Fibroblast of skin of right biceps (primary cell): ENCODE measurements at places on chromosomes 3 and 15.

DNA sequence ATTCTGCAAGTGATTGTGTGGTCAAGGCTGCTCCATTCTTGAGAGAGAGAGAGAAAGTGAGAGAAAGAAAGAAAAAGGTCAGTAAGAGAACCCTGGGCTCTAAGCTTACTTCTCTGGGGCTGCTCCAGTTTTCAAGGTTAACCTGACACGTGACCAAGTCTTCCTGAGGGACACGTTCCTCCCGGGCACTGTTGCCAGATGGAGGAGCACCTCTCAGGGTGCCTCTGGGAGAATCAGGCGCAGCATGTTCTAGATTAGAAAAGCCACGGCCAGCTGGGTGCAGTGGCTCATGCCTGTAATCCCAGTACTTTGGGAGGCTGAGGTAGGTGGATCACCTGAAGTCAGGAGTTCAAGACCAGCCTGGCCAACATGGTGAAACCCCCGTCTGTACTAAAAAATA, 60.8 kb downstream of the ITGA11 start:
- no peak for DNase-seq

DNA sequence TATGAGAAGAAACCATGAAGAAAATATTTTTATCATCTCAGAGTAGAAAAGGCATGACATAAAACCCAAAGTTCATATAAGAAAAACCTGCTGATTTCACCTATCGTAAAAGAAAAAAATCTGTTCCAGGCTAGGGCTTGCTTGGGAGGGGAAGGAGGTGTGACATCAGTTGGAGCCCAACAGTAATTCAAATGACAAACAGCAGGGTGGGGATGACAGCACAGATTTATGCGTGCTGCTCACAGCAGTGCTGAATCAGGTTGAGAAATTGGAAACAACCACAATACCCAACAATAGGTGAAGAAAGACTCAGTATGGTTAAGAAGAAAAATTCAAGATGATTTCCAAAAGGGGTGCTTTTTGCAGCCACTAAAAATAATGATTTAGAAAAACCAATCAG, 172.4 kb downstream of the PDE8A start:
- DNase-seq: no peak

DNA sequence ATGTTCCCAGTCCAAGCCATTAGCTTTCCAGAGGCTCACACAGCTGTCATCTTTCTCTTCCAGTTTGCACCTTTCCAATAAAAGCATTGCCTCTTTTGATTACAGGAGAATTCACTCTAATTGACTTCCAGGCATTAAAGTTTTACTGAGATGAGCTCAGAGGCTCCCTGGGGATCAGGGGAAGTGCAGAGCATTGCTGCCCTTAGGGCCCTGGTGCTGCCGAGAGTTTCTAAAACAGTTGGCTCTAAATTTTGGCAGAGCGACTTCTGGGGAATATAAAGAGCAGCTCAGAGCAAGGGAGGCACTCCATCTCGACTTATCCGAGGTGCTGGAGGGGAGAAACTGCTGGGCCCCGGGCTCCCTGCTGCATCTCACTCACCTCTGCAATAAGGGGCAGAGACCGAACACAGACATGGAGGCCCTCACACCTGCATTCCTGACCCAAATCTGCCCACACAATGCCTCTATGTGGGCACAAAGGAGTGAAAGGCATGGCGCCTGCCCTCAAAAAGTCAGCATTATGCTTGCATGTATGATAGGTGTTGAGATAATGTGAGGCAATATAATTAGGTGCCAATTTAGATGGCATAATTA, 61.7 kb downstream of the SCN11A start:
- no peak for DNase-seq

DNA sequence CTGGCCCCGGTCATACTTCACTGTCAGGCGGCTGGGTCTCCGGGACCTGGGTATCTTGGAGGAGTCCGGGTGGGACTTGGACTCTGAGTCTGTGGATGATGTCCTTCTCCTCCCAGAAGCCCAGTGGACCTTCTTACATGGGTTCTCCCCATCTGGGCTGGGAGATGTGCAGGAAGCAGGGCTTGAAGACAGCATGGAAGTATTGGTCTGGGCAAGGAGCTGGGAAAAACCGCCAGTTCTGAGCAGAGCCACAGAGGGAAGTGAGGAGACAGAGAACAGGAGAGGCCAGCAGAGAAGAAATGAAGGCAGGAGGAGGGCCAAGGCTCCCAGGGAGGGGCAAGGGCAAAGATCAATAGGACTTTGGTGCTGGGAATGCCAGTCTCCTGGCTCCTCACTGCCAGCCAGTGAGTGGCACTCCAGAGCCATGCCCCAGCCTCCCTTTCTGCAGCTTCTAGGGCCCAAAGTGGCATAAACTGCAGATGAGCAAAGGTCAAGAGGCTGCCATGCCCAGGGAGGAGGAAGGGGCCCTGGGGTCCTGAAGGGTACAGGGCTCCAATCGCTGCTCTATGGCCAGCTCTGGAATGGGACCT, at the start of gene PPP1R14D:
Gene PPP1R14D (minus strand): TSS at position 262 of the 590 bp plus-strand sequence. CDS start 67 bp downstream, at position 195.
- DNase-seq: no peak

DNA sequence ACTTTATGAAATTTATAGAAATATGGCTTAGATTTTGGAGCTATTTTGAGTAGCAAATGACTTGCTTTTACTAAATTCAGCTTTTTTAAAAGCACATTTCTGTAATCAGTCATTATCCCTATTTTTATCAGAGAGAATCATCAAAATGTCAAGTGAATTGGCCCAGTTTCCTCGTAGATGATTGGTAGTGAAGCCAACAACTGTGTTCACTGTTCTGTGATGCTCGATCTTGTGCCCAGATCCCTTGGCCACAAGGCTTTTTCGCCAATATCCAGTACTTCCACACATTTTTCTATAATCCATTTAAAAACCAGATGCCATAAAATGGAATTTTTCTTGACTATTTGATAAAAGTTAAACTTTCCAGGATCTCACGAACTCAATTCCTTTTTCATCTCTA, 336.5 kb downstream of the ZNF385D start:
- DNase-seq: no peak

GRCh38 chr3:128293930-128294329, 140.6 kb downstream of the EEFSEC start:
- no peak for DNase-seq

DNA sequence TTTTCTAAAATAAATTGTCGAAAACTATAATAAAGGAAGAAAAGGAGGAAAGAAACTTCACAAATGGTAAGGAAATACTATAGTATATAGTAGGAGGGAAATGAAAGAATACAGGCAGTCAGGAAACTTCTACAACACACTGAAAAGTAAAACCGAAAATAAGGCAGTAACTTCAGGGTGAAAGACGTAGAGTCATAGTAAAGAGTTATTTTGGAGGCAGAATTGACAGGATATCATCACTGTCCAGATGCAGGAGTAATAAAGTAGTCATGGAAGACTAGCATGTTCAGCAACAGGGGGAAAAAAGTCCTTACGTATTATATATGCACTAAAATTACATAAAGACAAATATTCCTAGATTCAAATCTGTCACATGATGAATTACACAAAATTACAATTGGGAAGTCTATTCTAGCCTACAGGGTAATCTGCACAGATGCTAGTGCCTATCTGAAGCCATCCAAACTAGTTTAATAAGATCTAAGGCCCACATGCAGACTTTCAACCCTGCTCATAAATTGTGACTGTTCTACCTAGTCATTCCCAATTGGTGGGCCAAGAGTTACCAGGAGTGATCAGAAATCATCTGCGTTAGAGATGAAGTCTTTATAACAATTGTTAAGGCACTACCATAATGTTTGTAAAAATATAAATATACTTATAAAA, 14.0 kb downstream of the VPS13C start:
- DNase-seq: no peak

GRCh38 chr3:57446318-57446841, 97.8 kb downstream of the DNAH12 start:
- peak; percentile 9 for DNase-seq

- DNase-seq: peak; percentile 44
Measured at GRCh38 chr15:83477172-83477807, 30.1 kb downstream of the SH3GL3 start.

- peak; percentile 26 for DNase-seq
Measured at GRCh38 chr15:48954538-48954937, 9.2 kb downstream of the SHC4 start.

- DNase-seq: peak; percentile 90
Measured at GRCh38 chr15:71752604-71753289, 57.6 kb upstream of the NR2E3 start.

GRCh38 chr3:195033531-195034091, 237.3 kb downstream of the XXYLT1 start:
- no peak for DNase-seq

DNA sequence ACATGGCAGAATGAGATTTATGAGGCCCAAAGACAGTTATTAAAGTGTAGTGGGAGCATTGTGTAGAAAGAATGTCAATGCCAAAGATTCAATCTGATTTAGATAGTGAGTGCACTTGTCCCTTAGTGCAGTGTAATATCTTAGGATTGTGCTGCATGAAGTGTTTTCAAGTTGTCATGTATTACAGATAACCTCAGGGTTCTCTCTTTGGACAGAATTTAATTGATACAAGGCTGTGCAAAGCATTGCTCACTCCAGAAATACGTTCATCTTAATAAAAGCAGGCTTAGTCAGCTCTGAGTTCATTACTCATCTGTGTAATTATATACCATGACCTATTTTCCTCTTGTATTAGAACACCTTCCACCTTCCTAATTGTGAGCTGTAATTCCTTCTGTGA, 16.0 kb upstream of the GPR171 start:
- DNase-seq: peak; percentile 95

GRCh38 chr15:59222906-59223550, 16.4 kb downstream of the LDHAL6B start:
- no peak for DNase-seq

GRCh38 chr3:143360244-143360643, 240.7 kb downstream of the CHST2 start:
- DNase-seq: no peak

- DNase-seq: no peak
Measured at GRCh38 chr3:29245441-29245840, 35.4 kb upstream of the RBMS3 start.

GRCh38 chr15:49758456-49758855, 137.6 kb downstream of the DTWD1 start:
- no peak for DNase-seq

DNA sequence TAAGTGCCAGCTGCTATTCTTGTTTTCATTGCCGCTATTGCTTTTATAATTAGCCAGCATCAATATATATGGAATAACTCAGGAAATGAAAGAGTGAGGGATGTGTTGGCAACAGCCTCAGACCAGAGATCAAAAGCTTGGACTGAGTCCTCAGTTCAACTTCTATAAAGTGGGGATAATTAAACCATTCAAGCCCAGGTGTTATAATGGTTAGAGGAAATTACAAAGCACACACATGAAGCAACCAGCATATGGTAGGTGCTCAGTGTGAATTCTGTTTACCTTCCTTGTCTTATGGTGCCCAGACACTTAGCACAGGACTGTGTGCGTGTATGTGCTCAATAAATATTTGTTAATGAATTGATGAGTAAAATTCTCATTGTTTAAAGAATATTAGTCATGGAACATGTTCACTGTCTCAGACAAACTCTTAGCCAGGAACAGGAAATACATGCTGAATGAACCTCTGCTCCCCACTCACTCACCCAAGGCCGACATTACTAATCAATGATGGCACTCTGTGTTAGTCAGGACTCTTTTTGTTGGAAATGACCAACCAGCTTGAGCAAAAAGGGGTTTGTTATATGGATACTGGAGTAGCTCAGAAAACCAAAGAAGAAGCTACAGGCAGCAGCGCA, 16.7 kb upstream of the CCDC174 start:
- DNase-seq: peak; percentile 63

DNA sequence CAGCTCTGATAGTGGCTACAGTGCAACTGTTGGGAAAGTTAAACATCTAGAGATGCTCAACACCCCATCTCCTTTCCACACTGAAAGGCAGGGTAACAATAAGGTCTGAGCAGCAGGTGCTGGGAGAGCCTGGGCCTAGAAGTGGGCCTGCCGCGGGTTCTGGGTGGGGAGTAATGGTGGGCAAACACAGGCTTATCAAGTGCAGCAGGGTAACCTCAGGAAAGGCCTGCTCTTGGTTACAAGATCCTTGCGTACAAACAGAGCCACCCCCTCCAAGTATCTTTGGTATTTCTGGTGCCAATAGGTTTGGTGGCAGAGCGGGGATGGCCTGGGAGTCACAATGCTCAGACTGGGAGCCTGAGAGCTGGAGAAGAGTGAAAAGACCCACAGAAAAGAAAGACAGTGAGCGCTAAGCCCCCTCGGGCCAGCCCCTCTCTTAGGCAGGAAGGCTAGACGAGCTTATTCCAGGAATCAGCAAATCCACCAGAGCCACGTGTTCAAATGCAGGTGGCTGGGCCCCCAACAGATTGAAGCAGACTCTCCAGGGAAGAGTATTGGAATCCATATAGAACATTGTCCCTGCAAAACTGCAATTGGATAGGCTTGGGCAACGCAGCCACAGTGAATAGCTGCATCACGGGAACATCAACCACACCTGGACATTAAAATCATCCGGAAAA, 2.7 kb downstream of the IQSEC1 start:
- no peak for DNase-seq

- DNase-seq: no peak
Measured at GRCh38 chr15:55912982-55913381, 80.4 kb downstream of the NEDD4 start.

GRCh38 chr3:120410541-120410940, 40.3 kb downstream of the FSTL1 start:
- no peak for DNase-seq

GRCh38 chr15:57495554-57496165, 96.0 kb upstream of the MYZAP start:
- no peak for DNase-seq

DNA sequence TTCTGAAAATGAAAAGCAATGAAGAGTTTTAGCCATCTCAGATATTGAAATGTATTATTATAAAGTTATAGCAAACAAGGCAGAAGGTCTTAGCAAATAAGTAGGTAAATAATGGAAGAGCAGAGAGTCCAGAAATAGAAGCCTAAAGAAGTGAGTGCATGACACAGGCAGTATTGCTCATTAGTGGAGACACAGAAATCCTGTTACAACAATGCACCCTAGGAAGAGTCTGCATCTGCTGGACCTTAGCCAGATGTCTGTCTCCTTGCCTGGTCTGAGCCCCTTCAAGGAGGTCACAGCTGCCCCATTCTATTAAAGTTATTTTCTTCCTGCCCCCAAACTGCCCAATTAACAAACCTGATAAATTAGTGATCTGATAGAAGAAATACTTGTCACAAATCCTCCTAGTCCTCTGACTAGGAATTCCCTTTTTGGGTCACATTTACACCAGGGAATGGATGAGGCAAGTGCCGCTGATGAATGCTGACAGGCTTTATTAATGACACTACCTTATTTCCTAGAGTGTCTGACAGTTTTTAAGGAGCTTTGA, 51.9 kb downstream of the HOMER2 start:
- DNase-seq: peak; percentile 14

DNA sequence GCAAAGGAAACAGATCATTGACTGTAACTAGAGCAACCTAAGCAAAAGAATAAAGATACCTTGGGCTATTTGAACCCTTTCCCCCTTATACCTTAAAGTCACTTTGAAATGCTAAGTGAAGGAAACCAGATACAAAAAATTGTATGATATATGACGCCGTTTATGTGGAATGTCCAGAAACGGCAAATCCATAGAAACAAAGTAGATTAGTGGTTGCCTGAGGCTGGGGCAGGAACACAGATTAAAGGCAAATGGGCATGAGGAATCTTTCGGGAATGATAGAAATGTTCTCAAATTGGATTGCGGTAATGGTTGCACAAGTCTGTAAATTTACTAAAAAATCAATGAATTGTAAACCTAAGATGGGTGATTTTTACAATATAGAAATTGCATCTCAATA, 160.1 kb upstream of the CCDC54 start:
- DNase-seq: peak; percentile 90
